ENCODE measurements at places on chromosomes 6 and 20.

- DNase-seq, result no peak
Measured at GRCh38 chr20:51139891-51140290, 117.0 kb upstream of the KCNG1 start.

GRCh38 chr6:7784248-7784647 lies 58.3 kb downstream of the BMP6 start:
- no peak for DNase-seq

- DNase-seq, result peak; percentile 86
Measured at GRCh38 chr20:3172933-3173609, at the start of gene LZTS3. TSS of gene LZTS3 (minus strand) at chr20:3173549. CDS start at chr20:3167163, 6,386 bp downstream.

- DNase-seq, result no peak
Measured at GRCh38 chr6:82410151-82410648, 46.6 kb downstream of the TPBG start.

DNA sequence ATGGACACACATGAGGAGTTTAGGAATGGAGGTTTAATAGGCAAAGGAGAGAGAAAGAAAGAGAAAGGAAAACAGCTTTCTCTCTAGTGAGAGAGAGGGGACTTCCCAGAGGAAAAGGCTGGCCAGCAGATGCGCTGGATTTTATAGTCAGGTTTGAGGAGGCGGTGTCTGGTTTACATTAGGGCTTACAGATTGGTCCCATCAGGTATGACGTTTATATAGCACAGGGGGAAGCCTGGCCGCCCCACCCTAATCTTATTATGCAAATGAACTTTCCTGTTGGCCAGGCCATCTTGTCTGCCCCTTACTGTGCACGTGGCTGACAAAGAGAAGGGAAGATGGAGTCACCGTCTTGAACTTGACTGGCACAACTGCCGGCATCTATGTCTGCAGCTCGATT lies 86.6 kb upstream of the QKI start:
- no peak for DNase-seq

DNA sequence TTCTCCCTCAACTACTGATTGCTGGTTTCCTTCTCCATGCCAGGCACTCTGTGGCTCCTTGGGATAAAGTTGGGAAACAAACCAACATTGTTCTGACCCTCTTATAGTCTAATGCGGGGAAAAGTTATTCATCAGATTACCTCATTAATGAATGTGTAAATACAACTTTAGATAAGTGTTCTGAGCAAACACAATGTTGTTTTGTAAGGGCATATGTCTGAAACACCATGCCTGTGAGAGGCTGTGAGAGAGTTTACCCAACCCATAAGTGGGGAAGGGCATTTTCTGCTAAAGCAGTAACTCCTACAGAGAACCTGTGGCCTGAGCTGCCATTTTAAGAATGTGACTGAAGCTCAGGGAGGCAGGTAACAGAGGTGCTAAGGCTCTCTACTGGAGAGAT lies 283.5 kb downstream of the KHDC1L start:
- no peak for DNase-seq

DNA sequence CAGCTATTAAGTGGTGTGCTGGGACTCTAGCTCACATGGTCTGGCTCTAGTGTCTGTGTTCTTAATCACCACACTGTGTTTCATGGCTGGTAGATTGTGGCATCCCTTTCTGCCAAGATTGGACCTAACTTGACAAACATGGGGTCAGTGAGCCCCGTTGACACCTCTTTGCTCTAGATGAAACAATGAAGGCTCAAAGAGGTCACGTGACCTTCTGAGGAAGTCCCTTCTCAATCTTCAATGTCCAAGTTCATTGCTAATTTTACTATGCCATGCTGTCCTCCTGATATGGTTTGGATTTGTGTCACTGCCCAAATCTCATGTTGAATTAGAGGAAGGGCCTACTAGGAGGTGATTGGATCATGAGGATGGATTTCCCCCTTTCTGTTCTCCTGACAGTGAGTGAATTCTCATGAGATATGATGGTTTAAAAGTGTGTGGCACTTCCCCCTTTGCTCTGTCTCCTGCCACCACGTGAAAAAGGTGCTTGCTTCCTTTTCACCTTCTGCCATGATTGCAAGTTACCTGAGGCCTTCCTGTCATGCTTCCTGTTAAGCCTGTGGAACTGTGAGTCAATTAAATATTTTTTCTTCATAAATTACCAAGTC lies 177.8 kb upstream of the MYLIP start:
- no peak for DNase-seq

DNA sequence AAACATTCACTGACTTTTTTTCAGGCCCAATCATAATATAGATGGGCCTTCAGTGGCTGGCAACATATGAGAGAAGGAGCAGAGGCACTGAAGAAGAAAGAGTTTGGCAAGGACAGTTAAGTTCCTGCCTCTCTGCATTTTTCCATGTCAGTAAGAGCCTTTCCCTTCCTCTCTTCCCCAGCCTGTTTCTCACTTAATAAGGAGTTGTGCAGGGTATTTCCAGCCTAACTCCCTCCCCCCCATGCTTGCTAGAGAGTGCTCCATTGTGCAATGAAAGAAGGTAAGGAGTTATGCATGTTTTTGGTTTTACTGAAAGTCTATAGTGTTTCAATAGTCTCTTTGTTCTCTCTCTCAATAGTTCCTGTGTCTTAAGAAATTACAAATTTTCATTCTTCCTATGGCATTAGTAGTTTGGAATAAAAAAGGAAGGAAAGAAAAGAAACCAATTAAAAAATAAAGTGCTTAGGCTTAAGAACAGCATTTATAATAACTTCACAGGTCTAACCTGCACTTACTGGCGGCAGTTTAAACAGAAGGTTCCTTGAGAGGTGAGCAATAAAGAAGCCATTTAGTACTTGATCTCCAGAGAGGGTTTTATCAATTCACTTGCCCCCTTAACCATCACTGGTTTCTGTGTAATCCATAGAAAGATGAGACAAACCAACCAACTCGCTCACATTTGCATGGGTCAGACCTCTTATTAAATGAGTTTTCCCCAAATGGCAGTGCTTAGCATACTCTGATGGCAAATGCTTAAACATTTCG lies 251.1 kb downstream of the PTPRT start:
- DNase-seq, result no peak

- no peak for DNase-seq
Measured at GRCh38 chr6:155108070-155108820, 113.1 kb downstream of the TIAM2 start.

GRCh38 chr6:71879016-71879415 lies 7.3 kb upstream of the RIMS1 start:
- DNase-seq, result no peak

- peak; percentile 10 for DNase-seq
Measured at GRCh38 chr20:23148731-23149570, 62.8 kb upstream of the CD93 start.

DNA sequence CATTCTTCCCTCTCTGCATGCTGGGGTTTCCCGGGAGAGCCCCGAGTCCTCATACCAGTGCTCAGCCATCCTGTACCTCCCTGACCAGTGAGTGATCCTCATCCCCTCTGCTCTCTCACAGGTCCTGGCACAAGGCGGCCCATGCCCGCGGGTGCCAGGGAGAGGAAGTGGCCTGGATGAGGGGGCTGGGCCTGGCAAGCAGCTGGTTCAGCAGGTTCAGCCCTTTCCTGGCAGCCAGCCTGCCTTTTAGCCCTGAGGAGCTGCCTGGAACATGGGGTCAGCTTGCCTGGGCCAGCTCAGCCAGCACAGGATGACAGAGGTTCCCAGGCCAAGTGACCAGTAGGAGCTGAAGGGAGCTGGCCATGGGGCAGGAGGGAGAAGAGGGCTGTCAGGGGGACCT lies 10.9 kb downstream of the MOCS1 start:
- DNase-seq, result no peak

DNA sequence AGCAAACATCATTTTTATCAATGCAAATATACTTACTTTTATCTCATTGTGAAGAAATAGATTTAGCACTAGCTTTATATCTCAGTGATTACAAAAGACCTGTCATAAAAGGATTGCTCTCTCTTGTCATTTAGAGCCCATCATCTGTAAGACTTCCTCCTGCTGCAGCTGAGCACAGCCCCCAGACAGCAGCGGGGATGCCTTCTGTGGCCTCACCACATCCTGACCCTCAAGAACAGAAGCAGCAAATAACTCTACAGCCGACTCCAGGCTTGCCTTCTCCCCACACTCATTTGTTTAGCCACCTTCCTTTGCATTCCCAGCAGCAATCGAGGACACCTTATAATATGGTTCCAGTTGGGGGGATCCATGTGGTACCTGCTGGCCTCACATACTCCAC lies 127.0 kb upstream of the EDN1 start:
- no peak for DNase-seq

GRCh38 chr6:169380493-169380892 lies 126.8 kb upstream of the THBS2 start:
- DNase-seq, result no peak

DNA sequence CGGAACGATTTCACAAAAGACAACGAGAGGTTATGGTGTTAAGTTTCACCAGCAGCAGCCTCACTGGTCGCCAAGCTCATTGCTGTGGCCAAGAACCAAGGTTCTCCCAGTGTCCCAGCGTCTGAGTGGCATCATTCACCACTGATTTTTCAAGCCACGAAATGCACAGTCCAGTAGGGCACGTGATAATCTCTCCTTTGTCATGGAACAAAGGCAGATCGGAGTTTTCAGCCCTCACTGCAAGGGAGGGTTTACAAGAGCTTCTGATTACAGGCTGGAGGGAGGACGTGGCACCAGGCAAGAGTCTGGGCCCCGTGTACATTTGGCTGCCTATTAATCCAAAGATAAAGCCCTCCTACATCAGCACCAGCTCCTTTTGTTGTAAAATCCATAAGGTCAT lies 2.0 kb downstream of the CD24 start:
- DNase-seq, result no peak

DNA sequence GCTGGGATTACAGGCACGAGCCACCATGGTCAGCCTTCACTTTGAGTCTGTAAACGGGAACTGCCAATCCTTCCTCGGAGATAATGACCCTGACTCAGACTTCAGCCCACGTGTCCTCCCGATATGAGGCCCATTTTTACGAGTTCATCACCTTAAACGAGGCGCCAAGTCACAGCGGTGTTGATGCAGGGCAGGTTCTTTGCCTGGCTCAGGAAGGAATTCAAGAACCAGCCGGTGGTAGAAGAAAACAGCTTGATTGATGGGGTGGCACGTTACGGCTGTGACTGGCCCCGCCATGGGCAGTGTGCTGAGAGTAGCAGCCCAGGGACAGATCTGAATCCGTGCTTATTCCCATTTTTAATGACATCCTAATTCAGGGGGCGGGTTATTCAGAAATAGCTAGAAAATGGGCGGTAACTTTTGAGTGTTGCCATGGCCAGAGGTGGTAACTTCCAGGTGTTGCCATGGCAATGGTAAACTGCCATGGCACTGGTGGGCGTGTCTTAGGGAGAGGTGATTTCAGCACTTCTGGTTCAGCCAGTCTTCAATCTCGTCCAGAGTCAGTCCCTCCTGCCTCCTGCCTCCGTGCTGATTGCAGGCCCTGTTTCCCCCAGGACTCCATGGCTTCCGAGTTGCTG lies 9.1 kb upstream of the MAP1LC3A start:
- DNase-seq, result peak; percentile 91

DNA sequence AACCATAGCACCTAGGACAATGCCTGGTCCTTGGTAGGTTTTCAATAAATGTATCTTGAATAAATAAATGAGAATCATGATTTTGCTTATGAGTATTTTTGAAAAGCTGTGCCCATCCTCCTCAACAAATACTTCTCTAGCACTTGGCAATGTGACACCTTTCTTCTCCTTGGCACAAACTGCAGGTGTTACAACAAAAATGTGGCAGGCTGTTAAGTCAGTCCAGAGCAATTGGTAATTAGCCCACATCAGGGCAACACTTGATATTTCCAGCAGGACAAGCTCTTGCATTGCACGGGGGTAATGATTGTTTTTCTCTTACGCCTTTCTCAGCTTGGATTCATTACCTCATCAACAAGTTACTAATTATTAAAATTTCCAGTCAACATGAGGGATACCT lies 31.6 kb upstream of the SNX9 start:
- no peak for DNase-seq

GRCh38 chr20:37311710-37312355 lies 22.4 kb downstream of the MANBAL start:
- DNase-seq, result no peak

DNA sequence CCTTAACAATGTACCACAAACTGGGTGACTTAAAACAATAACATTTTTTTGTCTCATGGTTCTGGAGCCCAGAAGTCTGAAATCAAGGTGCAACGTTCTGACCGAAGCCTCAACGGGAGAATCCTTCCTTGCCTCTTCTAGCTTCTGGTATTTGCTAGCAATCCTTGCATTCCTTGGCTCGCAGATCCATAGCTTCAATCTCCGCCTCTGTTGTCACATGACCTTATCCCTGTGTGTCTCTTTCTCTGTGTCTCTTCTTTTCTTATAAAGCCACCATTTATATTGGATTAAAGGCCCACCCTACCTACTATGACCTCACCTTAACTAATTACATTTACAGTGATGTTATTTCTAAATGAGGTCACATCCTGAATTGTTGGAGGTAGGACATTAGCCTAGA lies 37.2 kb upstream of the DOK5 start:
- peak; percentile 40 for DNase-seq

DNA sequence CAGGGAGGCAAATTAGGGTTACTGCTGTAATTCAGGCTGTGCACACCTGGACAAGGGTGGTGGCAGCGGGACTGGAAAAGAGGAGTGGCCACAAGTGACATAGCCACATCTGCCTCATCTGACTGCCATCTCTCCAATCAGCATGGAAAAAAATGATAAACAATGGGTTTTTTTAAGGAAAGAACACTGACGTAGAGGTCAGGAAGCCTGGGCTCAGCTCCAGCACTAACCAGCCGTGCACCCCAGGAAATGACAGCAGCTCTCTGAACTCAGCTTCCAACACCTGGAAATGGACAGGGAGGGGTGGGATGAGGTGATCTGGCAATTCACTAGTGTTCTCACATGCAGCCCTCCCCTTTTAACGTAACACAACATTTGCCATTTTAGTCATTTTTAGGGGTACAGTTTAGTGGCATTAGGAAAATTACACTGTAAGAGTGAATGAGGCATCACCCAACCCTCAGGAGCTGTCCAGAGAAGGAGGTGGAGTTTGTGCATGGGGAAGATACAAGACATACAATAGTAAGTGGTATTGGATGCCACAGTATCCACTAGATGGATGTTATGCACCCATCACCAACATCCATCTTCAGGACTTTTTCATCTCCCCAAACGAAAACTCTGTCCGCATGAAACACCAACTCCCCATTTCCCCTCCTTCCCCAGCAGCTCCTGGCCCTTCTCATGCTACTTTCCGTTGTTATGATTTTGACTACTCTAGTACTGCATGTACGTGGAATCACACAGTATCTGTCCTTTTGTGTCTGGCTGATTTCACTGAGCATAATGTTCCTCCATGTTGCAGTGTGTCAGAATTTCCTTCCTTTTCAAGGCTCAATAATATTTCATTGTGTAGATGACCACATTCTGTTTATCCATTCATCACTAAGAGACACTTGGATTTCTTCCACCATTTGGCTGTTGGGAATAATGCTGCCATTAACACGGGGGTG lies 215.5 kb upstream of the ECI2 start:
- no peak for DNase-seq

DNA sequence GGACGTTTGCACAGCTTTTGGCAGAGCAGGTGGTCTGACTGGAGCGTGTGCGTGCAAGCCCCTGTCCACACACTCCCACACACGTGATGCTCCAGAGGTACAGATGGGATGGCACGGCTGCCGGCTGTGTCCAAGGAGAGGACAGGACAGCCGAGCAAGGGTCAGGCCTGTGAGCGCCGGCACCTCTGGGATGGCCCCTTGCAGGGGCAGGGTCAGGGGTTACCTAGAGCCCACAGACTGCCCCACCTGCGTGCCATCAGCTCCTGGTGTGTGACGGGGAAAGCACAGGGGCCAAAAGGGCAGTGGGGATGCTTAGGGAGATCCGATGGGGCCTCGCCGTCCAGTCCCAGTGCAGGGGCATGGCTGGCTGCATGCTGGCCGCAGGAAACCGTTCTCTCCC lies 189.7 kb downstream of the TAF4 start:
- no peak for DNase-seq

GRCh38 chr6:65799389-65799788 lies 92.4 kb upstream of the EYS start:
- no peak for DNase-seq
